ENCODE measurements at places on chromosomes 11 and 22.
A peak's percentile ranks its signal among the peaks of the same experiment; 100 is the strongest.

GRCh38 chr11:33909150-33909549 is 17.3 kb upstream of the LMO2 start:
- no peak for DNase-seq

DNA sequence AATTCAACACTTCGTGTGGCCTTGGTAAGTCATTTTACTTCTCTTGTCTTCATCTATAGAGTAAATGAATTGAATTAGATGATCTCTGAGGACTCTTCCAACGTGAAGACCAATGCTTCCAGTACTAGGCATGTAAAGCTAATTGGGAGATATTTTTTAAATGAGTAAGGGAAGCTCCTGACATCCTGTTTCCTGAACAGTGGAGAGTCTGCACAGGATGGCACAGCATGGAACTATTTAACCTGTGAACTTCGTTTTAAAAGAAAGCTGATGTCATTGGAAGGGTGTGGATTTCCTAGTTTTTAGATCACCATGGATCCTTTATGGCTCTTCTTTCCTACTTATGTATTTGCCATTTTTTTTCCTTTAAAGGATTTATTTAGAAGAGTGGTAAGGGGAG is 48.4 kb upstream of the HSD17B12 start:
- no peak for DNase-seq

DNA sequence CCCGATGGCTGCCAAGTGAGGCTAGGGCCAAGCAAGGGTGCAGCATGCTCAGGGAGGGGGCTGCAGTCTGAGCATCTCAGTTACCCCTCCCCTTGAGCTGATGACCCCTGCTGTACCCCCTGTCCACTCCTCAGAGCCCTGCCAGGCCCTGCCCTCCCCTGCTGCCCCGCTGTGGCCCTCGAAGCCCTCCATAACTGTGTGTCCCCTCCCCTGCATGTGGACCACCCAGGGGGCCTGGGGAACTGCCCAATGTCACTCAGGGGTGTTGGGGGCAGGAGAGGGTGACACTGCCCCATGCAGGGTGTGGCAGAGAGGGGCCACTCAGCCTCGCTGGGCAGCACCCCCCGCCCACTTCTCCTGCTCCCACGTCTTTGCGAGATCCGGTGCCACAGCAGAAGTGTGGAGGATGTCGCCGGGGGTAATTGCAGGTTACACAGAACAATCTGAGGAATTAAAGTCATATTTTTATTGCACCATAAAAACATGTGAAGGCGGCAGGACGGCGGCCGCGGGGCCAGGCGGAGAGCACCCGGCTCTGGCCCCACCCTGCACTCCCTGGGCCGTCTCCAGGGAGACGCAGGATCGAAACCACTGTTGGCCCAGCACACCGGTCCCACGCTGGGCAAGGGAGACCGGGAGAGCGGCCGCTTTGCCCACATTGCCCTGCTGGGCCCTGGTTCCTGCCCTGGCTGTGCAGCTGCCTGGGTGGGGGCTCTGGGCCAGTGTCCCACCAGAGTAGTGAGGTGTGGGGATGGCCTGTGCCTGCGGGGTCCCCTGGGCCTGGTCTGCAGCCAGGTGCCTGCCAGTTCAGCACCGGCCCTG is 18.7 kb upstream of the GNB1L start:
- DNase-seq: no peak

GRCh38 chr11:21622995-21623394 is 569.9 kb upstream of the ANO5 start:
- no peak for DNase-seq

GRCh38 chr11:111166598-111166997 is 78.9 kb upstream of the POU2AF2 start:
- no peak for DNase-seq

DNA sequence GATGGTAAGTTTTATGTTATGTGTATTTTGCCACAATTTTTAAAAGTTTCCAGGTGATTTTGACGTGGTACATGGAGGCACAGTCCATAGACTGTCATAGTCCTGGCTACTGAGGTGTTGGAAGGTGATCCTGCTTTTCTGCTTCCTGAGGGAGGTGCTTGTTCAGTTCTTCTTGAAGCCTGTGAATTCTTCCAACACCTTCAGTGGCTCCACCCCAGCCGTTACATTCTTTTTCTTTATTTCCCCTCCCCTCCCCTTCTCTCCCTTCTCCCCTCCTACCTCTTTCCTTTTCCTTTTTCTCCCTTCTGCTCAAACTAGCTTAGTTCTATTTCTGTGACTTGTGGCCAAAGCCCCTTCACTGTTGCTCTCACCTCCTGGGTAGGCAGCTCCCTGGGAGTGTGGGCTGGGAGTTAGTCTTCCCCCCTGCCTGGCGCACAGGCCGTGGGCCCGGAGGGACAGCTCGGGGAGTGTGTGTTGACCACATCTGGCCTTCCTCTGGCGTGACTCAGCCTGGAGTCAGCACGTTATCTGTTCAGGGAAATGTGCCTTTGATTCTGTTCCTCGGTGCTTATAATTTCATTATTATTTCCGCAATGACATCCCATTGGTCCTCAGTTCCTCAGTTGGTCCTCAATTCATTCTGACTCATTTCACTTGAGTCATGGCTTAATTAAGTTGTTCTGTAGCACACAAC is 566.2 kb downstream of the TBC1D22A start:
- DNase-seq: no peak

GRCh38 chr22:18078329-18079041 is 695 bp downstream of the PEX26 start:
- no peak for DNase-seq

DNA sequence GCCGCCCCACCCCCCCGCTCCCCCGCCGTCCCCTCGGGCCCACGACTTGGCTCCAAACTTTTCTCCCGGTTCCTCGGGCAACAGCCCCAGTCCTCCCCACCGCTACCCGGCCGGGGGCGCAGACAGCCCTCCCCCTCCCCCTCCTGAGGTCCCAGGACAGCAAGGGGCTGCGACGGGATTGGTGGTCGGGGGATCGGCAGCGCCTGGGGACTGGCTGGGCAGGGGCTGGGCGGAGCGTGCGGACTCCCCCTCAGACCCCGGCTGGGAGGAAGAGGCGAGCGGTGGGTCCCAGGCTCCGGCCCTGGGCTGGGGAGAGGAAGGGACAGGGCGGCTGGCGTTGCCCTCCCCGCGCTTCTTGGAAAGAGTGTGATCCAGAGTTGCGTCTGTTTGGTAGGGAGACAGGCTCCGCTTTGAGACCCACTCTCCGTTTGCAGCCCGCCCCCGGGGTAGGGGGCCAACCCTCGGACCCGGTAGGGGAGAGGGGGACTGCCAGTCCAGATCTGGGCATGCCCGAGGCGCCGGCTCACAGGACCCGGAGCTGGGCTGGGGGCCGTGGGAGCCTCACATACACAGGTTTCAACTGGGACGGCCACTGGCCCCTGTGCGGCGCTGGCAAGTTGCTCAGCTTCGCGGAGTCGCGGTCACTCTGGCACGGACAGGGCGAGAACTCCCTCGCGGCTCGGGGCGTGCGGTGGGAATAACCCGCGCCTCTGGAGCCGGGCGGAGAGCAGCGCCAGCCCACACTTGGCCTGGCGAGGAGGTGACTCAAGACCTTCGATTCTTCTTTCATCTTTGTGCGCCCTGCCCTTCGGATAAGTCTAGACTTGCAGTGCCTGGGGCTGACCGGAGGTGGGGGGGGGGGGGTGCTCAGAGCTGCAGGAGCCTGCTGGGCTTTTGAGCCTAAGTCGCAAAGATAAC is 999 bp downstream of the TSKU start:
- DNase-seq: no peak

- DNase-seq: no peak
Measured at GRCh38 chr11:33476945-33477606, 219.9 kb downstream of the HIPK3 start.

GRCh38 chr11:70265341-70265740 is 5.1 kb upstream of the PPFIA1 start:
- DNase-seq: no peak

DNA sequence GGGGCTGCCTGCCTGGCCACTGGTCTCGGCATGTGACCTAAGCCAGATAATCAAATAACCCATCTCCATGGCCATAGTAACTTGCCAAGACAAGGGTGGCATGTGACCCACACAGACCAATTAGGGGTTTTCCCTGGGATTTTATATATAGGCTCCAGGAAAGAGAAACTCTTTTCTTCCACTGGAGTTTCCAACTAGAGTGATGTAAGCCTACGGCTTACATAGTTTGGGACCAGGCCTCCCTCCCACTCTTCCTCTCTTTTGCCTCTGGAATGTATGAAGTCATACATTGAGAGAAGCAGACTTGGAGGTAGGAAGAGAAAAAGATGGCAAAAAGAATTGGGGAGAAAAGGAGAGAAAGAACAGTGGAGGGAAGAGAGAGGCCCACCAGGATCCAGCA is 84.6 kb upstream of the LDLRAD3 start:
- DNase-seq: no peak

GRCh38 chr11:72741429-72741833 is 10.8 kb downstream of the ARAP1 start:
- no peak for DNase-seq

GRCh38 chr22:22061085-22062077 is 78.8 kb upstream of the TOP3B start:
- no peak for DNase-seq

GRCh38 chr11:34302046-34302921 is 55.5 kb downstream of the ABTB2 start:
- no peak for DNase-seq

DNA sequence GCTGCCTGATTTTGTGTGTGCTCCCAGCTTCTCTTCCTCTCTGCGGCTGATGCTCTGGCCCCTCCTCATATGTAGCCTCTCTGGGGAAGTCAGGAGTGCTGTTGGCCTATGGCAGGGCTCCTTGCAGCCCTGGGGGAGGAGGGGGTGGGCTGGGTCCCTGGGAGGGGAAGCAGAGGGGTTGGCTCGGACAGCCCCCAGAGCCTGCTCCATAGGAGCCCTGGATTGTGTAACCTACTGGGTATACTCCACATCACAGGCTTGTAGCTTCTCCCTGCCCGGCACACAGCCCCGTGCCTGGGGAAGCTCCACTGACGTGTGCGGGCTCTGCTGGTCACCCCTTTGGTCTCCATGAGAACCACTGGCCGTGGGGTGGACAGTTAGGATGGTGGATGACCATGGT is 113.8 kb downstream of the ST3GAL4 start:
- no peak for DNase-seq

DNA sequence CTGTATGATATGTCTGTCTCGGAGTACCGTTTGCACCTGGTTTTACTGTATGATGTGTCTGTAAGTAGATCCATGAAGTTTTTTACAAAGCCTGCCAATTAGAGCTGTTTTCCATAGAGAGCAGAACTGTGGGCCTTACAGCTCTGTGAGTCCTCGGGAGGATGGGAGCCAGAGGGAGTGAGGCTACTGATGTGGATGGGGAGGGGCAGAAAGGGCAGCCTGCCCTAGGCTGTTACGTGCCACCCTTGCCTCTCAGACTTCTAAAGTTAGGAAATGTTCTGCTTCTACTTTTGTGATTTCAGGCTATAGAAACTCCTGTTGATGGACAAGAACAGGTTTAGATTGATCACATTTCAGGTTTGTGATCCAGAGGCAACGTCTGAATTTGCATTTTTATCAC is 105.2 kb downstream of the PPP6R3 start:
- DNase-seq: no peak

DNA sequence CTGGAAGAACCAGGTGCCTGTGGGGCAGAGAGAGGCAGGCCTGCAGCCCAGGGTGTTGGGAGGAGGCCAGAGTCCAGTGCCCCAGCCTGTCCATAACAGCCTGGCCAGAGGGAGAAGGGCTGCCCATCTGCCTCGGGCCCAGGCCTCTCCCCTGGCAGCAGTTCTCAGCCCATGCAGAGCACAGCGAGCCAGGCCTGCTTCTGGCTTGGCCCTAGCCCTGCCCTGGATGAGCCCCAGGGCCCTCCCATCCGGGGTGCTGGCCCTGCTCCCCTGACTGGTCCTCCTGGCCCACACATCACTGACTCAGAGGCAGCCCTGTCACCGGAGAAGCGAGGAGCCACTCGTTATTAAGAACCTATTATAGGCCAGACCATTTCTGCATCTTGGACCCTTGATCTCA is 19.7 kb upstream of the MYRF start:
- DNase-seq: no peak

DNA sequence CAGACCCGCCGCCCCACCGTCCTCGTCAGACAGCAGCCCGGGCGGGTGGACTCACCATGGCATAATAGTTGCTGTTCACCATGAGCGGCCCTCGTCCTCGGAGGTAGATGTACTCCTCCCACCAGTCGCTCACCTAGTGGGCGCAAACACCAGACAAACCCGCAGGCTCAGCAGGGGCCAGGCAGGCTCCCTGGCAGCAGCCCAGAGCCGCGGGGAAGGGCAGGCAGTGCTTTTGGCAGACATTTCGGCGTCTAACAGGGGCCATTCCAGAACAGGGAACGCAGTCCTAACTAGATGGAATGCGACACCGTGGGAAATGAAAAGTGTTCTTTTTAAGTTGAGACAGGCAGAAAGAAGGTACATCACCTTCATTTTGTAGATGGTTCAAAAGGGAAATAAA is 44.9 kb downstream of the CPT1A start:
- no peak for DNase-seq

GRCh38 chr22:45263463-45264269 is 21.1 kb upstream of the UPK3A start:
- no peak for DNase-seq

DNA sequence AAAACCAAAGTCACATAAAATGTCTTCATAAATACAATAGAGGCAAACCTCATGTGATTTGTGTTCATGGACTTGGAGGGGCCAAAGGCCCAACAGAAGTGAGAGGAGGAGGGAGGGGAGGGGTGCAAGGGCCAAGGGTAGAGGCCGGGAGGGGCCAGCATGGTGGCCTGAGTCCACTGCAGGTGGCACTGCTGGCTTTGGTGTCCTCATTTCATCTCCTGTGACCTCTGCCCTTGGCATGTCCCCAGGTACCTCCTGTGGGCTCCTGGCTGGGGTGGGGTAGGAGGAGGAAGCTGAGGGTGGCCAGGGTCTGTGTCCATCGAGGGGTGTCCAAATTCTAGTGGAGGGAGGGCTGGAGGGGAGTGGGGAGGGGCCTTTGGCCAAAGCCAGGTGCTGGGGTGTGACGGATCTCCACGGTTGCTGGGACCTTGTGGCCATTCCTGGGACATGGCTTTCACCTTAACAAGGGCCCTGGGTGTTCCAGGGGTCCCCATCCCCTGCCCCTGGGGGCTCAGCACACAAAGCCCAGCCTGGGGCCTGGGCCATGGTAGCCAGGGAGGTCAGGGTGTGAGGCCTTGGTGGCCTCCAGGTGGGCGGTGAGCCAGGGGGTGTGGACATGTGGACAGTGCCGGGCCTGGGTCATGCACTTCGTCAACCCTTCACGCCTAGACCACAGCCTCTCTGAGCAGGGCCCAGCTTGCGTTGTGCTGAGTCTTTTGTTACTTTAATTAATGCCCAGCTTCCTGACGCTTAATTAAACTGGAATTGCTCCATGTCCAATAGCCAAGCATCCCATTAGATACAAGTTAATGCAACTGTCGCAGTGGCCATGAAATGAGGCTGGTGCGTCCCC is 20.7 kb upstream of the CCDC188 start:
- DNase-seq: no peak

- DNase-seq: no peak
Measured at GRCh38 chr22:30717331-30717921, 22.8 kb downstream of the OSBP2 start.

GRCh38 chr11:109209572-109209971 is 212.4 kb upstream of the C11orf87 start:
- DNase-seq: no peak

GRCh38 chr22:30922151-30922611 is 46.4 kb downstream of the MORC2 start:
- DNase-seq: peak; percentile 53

GRCh38 chr22:29117799-29118477 is 45.1 kb downstream of the KREMEN1 start:
- no peak for DNase-seq

- DNase-seq: no peak
Measured at GRCh38 chr11:45278714-45279113, 7.4 kb downstream of the SYT13 start.

Measured in stimulated activated CD4-positive, alpha-beta T cell treated with anti-CD3 and anti-CD28 coated beads, Interleukin-1b, Interleukin-23, amount 100 ng/mL, for 1 hour (primary cell).